KG1 (cell line): ENCODE measurements at places on chromosomes 11 and 22.

- DNase-seq: no peak
Observed at GRCh38 chr11:44576656-44577055, 11.2 kb downstream of the CD82 start.

- no peak for DNase-seq
Observed at GRCh38 chr22:39991159-39991860, 3.4 kb upstream of the FAM83F start.

DNA sequence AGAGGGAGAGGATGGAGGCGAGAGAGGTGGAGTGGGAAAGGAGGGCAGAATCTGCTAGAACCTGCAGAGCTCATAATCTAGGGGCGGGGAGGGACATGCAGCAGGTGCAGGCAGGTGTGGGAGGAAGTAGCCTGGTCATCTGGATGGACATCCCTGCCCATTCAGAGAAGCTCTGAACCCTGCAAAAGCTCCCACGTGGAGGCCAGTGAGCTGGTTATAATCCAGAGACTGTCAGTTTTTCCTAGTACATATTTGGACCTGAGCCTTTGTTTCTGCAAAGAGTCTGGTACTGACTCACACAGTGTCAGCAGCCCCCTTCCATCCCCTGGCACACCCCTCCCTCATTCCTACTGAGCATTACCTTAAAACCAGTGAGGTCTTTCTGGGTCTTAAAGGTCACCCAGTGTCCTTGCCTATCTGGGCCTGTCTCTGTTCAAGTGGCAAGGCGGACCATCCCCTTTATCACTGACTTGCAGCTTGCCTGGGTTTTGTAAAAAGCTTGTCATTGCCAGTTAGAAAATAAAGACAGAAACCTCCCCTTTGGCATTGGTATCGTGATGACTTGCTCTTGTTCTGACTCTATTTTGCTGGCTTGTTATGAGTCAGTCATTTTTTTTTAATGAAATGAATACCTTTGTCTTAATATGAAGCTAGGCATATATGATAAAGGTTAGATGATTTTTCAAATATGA lies 26.1 kb downstream of the PTPRJ start:
- DNase-seq: no peak

DNA sequence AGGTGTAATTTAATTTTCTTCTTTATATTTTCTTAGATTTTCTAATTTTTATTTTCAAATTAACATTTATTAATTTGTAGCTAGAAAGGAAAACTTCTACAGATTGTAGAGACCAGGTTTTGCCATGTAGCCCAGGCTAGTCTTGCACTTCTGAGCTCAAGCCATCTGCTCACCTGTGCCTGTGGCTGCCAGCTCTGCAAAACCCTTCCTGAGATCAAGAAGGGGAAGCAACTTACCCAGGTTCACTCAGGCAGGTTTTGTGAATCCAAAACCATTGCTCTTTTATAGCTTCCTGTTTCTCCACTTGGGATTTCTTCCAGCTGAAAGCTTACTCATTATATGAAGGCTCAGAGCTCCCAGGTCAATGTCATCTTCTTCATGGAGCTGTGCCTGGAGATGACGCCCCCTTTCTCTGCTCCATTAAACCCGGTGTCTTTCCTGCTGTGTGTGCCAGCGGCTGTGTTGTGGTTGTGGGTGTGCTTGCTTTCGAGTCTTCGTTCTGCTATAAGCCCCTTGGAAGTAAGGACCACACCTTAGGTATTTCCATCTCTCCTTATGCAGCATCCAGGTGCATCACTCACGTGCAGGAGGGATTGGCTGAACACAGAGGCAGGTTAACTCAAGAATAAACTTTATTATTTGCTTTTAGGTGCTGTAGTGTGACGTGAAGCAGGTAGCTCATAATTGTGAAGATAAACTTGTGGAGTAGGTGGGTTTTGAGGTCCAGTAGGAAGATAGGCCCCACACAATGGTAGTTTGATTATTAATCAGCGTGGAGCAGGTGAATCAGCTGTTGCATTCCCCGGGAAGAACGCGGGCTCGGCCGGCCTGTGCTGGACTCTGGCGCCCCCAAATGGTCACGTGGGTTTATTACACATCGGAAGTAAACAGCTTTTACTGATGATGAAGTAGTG lies 42.2 kb upstream of the INCENP start:
- DNase-seq: peak; percentile 56

GRCh38 chr11:74232311-74232950 lies 61.3 kb downstream of the PPME1 start:
- DNase-seq: no peak

DNA sequence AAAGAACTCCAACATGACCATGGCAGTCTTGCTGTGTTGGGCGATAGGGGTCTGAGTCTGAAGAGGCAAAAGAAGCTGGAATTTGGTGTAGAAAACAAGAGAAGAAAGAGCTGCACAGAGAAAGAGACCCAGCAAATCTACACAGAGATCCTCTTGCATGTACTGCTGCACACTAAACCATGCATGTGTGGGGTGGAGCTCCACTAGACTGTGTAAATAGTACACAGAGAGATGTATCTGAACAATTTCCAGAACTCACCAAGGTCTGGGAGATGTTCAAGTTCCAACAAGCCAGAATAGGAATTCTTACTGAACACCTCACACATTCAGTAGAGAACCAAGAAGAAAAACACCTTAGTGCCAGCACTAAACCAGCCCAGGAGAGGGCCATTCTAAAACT lies 42.3 kb downstream of the CSF2RB start:
- no peak for DNase-seq

DNA sequence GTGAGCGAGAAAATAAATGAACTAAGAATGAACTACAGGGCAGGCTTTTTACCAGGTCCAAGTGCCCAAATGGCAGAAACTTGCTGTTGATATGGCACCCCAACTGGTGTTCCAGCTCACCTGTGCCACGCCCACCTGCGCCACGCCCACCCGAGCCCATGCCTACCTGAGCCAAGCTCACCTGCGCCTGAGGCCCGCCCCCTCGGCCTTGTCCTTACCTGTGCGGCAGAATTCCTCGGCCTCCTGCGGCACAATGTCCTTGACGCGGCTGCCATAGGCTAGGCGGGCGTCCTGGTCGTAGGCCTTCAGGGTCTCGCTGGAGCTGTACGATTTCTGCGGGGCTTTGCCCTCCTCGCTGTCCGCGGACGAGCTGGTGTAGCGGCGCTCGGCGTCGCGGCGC lies 371.3 kb downstream of the TENM4 start:
- DNase-seq: no peak

- no peak for DNase-seq
Observed at GRCh38 chr22:35638001-35638400, 10.2 kb upstream of the APOL6 start.

DNA sequence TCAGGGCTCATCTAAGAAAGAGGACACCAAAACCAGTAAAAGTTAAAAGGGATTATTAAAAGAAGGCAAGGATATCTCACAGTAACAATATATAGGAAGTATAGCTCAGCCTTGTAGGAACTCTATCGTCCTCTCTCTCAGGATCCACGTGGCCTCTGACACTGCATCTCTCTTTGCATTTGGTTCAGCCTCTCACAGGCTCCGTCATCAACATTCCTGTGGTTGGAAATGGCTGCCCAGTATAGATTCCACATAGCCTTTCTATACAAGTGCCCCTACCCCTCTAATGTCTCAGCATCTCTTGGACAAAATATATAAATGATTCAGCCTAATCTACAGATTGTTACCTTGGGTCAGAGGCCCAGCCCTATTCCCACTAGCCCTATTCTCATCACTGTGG lies 101.3 kb upstream of the DBX1 start:
- DNase-seq: no peak

DNA sequence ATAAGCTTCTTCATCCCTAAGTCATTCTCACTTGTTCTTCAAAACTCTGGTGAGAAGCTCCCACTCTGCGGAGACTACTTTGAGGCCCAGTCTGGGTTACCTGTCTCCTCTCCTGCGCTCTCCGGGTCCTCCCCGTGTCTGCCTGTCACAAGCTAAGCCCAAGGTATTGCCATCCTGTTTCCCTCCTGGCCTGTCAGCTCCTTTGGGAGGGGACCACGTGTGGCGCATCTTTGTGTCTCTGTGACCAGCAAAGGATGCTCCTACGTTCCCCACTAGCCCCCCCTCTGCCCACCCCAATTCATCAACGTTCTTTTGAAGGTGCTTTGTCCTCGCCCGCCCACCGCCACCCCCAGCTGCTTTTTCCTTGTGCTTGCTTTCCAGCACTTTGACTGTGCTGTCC lies 31.8 kb upstream of the FBLN1 start:
- DNase-seq: no peak

GRCh38 chr11:122156940-122157382 lies 40.9 kb upstream of the BLID start:
- no peak for DNase-seq

- no peak for DNase-seq
Observed at GRCh38 chr11:74276581-74276980, 34.9 kb downstream of the P4HA3 start.

DNA sequence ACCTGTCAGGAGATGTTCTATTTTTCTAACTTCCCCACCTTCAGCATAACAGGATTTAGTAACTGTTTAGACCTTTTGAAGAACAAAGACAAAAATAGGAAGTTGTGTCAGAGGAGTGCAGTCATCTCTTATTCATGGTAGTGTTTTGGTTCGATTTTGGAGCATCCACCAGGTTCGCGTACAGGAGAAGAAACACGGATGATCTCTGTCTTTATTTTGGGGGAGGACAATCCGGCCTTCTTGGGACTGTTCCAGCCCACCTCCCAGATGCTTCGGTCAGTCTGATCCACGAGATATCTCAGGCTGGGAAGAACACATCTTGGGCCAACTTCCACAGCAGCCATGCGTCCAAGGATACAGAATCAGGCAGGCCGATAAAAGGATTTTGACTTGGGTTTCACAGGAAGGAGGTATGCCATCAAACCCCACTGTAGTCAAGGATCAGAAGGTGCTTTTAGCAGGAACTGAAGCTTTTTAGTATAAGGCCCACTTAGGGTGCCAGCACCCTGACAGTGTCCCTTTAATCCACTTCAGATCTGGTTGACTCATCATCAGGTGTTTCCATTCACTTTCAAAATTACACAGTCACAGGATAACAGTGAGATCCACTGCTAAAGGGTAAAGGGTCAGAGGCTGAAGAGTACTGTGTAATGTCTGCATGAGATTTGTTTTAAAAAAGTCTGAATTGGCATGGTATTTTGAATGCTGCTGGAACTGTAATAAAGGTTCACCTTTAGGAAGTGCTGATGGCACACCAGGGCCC lies 16.5 kb downstream of the PATZ1 start:
- DNase-seq: no peak

GRCh38 chr22:47091246-47091651 lies 328.8 kb downstream of the TBC1D22A start:
- no peak for DNase-seq

- no peak for DNase-seq
Observed at GRCh38 chr11:45180848-45181192, 34.4 kb downstream of the PRDM11 start.

- DNase-seq: peak; percentile 52
Observed at GRCh38 chr22:17501679-17502285, 61.5 kb upstream of the SLC25A18 start.

DNA sequence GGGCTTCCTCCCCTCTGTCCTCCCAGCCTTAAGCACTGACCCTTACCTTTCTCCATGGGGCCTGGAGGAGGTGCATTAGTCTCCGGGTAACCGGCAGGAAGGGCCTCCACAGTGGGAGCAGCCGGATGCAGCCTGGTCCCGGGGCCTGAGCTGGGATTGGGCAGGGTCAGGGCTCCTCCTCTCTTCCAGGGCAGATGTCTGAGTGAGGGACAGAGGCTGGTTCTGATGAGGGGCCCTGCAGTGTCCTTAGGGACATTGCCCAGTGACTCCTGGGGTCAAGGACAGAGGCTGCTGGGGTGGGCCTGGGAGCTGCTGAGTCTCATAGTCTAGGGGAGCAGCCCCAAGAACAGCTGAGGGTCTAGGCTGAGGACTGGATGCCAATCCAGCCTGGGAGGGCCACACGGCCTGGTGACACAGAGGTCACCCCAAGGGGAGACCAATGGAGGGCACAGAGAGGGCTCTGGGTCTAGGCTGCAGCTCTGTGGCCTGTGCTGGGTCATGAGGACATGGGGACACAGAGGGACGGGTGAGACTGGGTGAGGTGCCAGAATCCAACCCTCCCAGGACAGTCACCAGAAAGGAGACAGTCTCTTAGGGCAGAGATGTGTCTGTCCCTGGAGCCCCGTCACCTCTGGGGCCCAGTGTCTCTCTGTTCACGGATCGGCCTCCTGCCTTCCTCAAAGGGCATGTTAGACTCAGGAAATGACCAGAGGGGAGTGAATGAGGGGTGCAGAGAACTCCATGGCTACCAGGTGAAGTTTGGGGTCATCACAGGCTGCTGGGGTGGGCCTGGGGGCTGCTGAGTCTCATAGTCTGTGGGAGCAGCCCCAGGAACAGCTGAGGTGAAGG lies 6.5 kb downstream of the IGLL5 start:
- DNase-seq: no peak

DNA sequence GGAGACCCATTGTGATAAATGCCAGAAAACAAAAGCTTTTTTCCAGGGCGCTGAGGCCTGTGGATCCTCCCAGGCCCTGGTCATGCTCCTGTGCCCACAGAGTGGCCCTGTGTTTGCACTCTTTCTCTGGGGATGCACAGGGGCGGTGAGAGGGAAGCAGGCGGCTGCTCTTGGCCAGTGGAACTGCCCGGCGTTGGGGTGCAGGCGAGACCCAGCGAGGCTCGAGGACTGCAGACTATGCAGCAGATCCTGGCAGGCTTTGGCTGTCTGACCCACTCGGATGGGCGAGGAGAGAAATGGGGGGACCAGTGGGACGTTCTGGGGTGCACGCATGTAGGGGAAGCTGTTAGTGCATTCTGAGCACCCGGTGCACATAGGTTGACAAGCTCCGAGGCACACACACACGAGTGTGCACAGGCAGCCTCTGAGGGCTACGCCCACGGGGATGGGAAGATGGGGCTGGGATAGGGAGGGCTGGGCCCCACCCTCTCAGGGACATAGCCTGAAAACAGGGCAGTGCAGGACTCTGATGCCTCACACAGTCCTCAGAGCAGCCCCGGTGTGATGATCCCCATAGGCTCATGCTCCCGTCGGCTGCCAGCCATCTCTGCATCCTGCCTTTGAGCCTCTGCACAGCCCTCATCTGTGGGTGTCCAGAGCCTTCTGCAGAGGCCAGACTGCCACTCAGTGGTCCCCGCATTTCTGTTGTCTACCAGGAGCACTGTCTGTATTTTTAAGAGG lies 1233.5 kb downstream of the BRD1 start:
- no peak for DNase-seq

DNA sequence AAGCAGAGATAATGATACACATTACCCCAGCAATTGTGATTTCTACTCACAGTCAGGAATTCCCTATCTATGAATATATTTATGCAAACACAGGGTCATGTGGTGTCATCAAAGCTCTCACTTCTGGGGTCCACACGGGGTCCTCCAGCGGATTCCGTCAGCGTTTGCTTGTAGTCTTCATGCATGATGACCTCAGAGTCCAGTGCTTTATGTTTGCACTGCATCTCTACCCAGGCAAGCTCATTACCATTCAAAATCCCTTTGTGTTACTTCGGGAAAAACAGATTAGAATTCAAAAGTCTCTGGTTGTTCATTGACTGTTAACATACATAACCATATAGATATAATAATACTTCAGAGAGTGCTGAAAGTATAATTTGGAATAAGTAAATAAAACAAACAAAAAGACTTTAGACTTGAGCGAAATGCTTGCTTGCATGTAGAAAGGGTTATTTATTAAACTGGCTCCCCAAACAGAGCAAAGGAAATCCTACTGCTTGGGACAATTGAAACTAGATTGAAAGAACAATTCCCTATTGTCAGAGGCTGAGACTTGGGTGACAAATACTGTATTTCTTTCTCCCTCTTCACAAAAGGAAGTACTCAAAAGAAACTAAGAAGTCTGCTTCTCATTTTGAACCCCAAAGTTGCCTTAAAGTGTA lies 423.1 kb downstream of the ETS1 start:
- DNase-seq: no peak

GRCh38 chr22:49291169-49291568 lies 536.5 kb downstream of the BRD1 start:
- DNase-seq: no peak
